ENCODE measurements at places on chromosomes 5 and 9. TPM values are rescaled to one million over a fixed set of nuclear protein-coding genes. Genes with fewer than 3 reads are reported as not detected.

The PKD2L2 gene
- not detected for total RNA-seq

The IFNA21 gene
- not detected for total RNA-seq

The ADAMTS13 gene
- 5.6 TPM for total RNA-seq

GRCh38 chr9:91500509-91501014 lies 76.9 kb upstream of the NFIL3 start:
- no peak for DNase-seq
- H3K27me3 ChIP-seq: no peaks in the 10 kb centered on the region
- no peak overlapping the region for H3K4me3 ChIP-seq
- no peaks in the 10 kb centered on the region for H3K36me3 ChIP-seq

DNA sequence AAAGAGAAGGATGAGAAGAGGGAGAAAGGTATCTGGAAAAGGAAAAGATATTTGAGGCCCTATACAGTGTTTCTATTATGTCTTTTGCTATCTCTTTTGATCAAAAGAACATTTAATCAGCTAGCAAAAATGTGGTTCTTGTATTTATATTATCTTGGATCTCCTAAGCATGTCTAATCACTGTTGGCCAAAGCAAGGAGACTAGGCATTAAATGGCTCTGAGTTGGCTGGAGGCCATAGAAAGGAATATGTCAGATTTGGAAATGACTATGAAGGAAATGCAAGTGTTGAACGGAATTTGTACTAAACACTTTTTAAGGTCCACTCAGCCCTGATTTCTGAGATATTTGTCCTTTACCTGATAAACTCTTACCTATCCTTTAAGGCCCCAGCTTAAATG lies 22.4 kb upstream of the THG1L start:
- no peak for DNase-seq
- H3K27ac ChIP-seq: no peak overlapping the region
- H3K4me1 ChIP-seq: no peaks in the 10 kb centered on the region
- no peaks in the 10 kb centered on the region for H3K36me3 ChIP-seq
- no peaks in the 10 kb centered on the region for H3K27me3 ChIP-seq

GRCh38 chr9:18410983-18411382 lies 63.0 kb upstream of the ADAMTSL1 start:
- DNase-seq: no peak
- no peak overlapping the region for H3K4me3 ChIP-seq
- H3K4me1 ChIP-seq: no peaks in the 10 kb centered on the region
- no peak overlapping the region for H3K27ac ChIP-seq
- no peaks in the 10 kb centered on the region for H3K27me3 ChIP-seq

- no peaks in the 10 kb centered on the region for H3K27me3 ChIP-seq
- no peak overlapping the region for H3K4me3 ChIP-seq
- no peak for DNase-seq
- H3K27ac ChIP-seq: no peak overlapping the region
Measured at GRCh38 chr5:109704282-109704952, 14.7 kb downstream of the MAN2A1 start.

DNA sequence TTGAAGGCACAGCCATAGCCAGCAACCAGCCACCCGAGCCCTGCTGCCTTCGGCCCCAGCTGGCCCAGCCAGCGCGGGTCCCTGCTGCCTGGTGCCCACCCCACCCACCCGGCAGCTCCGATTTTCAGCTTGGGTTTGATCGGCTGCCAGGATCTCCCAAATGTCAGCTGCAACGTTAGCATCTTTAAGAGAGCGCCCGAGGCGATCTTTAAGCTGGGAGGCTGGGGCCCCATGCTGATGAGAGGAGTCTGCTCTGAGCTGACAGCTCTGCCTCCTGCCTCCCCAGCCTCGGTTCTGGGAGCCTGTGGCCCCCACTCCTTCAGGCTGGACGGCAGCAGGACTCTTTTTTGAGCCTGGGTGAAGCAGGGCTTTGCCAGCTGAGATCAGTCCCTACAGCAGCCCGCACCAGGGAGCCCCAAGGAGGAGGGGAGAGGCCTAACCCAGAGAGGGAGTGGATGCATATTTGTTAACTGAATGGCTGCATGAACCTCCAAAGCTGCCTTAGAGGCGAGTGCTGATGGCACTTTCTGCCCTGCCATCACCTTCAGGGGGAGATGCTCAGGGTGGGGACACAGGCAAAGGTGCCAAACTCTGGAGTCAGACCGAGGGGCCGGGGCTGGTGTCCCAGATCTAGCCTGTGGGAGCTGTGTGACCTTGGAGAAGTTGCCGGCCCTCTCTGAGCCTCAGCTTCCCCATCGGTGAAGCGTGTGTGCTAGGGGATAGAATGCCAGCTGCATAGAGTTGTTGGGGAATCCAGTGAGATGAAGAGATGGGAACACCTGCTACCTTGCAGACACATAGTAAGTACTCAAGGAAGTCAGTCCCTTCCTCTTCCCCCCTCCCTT lies 165.5 kb downstream of the C9orf50 start:
- no peaks in the 10 kb centered on the region for H3K27me3 ChIP-seq
- no peaks in the 10 kb centered on the region for H3K36me3 ChIP-seq
- DNase-seq: no peak
- peaks cover 17% of the 10 kb centered on the region for H3K4me1 ChIP-seq

GRCh38 chr5:176625966-176626875 lies 4.1 kb downstream of the SNCB start:
- no peak overlapping the region for H3K27ac ChIP-seq
- no peaks in the 10 kb centered on the region for H3K36me3 ChIP-seq
- no peaks in the 10 kb centered on the region for H3K27me3 ChIP-seq
- H3K4me3 ChIP-seq: no peak overlapping the region
- peaks cover 15% of the 10 kb centered on the region for H3K4me1 ChIP-seq

All from body of pancreas (tissue), 4 donors.